ENCODE measurements at places on chromosomes 11 and 22.

DNA sequence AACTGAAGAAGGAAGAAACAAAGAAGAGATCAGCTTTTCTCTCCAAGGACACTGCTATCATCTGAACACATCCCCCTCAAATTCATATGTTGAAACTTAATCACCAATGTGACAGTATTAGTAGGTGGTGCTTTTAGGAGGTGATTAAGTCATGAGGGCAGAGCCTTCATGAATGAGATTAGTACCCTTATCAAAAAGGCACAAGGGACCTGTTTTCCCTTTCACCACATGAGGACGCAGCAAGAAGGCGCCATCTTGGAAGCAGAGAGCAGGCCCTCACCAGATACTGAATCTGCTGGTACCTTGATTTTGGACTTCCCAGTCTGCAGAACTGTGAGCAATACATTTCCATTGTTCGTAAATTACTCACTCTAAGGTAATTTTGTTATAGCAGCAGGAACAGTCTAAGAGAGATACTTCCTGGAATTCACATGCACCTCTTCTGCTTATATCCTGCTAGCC lies 20.9 kb upstream of the CREB3L1 start:
- DNase-seq, result no peak

DNA sequence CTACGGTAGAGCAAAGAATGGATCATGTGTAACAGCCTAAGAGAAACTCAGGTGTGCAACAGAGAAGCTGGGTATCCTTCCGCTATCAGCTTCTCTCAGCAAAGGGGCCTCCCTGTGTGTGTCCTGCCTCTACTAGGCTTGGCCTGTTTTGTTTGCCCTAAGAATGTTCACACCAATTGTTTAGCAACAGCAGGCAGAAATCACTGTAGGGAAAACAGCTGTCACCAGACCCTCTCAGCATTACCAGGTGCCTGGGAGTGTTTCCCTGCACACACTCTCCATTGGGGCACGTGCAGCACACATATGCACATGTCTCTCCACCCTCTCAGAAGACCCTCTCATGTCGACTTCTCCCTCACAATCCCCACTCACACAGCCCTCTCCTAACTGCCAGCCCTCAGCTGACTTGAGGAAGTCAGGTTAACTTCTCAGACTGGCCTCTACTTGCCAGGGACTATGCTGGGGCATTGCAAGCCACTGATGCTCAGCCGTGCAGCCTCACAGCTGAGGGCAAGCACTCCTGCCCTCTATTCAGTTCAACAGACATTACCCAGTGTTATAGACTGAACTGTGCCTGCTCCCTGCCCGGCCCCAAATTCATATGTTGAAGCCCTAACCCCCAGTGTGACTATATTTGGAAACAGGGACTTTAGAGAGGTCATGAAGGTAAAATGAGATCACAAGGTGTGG lies 97.6 kb downstream of the TRIM29 start:
- DNase-seq, result no peak

GRCh38 chr22:35258191-35258988 lies 1.1 kb downstream of the HMGXB4 start:
- DNase-seq, result peak; percentile 3

GRCh38 chr11:116638463-116638862 lies 134.3 kb downstream of the BUD13 start:
- no peak for DNase-seq

DNA sequence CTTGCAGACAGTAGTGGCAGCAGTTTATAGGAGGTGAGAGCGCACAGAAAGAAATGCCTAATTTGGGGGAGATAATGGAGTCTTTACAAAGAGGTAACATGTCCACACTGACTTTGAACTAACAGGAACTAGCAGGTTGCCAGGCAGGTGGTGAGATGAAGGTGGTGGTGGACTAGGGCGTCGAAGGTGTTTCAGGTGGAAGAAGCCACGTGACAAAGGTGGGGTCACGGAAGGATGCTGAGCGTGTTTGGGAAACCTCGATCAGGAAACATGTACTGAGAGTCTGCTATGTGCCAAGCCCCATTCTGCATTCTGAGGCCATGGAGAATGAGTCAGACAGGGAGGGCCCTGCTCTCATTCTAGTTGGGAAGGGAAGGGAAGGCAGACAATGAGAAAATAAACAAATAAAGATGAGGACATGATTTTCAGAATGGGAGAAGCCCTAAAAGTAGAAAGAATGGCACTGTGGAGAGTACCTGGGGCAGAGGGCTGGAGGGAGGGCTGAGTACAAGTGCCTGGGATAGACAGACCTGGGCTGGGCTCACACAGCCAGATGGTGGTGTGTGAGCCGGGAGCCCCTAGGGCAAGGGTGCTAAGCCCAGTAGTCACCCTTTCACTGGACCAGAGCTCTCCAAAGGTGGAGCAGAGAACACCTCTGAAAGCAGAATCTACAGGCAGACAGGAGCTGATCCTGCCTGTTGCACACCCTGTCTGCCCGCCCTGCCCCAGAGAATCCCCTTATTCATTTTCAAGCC lies 16.2 kb upstream of the NNMT start:
- no peak for DNase-seq

GRCh38 chr11:68661014-68661413 lies 23.3 kb upstream of the GAL start:
- DNase-seq, result no peak

DNA sequence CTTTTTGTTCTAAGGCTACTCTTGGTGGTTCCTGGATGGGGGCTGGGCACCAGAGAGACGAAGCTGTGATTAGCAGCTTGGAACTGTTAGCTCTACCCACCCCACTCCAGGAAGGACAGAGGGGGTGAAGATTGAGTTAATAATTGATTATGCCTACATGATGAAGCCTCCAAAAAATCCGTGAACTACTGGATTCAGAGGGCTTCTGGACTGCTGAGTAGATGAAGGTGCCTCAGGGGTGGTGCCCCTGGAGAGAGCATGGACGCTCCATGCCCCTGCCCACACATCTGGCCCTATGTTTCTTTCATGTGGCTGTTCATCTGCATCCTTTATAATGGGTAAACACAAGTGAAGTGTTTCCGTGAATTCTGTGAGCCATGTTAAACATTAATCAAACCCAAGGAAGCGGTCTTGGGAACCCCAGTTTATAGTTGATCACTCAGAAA lies 47.3 kb upstream of the CYP2D6 start:
- no peak for DNase-seq

GRCh38 chr22:43501878-43502277 lies 90.1 kb downstream of the MPPED1 start:
- no peak for DNase-seq

DNA sequence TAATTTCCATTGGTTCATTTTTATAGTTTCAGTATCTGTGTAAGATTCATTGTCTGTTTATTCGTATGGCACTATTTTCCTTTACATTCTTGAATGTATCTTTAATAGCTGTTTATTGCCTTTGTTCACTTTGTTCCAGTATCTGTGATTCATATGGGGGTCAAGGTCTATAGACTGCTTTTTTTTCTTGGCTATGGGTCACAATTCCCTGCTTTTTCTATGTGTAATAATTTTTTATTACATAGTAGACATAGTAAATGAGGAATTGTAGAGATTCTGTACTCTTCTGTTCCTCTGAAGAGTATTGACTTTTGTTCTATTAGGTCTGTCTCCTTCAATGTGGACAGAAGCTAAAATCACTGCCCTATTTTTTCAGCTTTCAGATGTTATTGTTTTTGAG lies 10.5 kb downstream of the ACRV1 start:
- DNase-seq, result peak; percentile 36

DNA sequence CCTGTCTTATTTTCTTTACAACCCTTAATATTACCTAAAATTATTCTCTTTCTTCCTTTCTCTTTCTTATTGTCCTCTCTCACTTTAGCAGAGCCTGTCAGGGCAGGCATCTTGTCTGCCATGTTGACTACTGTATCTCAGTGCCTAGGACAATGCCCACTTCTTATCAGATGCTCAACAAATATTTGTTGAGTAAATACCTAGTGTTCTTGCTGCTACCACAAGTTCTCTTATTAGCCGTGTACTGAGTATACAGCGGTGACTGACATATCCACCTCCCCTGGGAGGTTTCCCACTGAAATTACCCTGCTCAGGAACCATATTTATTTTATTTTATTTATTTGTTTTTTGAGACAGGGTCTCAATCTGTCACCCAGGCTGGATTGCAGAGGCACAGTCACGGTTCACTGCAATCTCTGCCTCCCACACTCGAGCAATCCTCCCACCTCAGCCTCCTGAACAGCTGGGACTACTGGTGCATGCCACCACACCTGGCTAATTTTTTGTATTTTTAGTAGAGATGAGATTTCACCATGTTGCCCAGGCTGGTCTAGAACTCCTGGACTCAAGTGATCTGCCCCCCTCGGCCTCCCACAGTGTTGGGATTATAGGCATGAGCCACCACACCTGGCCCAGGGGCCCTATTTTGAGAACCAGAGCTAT lies 6.7 kb downstream of the HPX start:
- DNase-seq, result no peak

DNA sequence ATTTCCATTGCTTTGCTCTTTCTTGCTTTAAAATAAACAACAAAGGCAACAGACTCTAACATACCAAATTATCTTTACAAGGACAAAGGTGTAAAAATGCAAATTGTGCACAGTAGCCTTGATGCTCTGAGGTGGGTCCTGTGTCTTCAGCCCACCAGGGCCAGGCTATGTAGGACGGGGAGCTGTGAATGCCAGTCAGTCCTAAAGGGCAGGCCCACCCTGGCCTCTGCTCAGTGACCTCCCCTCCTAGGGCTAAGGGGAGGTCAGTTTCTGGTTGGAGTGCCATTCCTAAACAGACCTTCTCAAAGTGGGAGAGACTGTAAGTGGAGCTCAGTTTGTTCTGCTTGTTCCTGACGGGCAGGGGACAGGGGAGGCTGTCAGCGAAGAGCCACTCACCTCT lies 78.0 kb upstream of the SUSD2 start:
- no peak for DNase-seq

DNA sequence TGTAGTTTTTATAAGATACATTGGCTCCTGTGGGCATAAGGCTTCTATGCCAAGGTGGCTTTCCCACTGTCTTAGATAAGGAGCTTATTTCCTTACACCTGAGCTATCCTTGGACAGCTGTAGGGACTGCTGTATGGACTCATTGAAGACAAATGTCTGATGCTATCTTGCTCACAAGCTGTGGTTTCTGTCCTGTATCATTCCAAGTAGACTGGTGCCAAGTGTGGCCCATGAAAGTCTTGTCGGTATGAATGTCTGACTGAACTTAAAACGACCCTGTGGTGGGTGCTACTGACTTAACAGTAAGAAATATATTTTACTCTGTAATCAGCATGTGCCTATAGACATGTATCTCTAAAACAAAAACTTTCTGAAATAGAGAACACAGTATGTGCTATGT lies 45.0 kb downstream of the LARGE2 start:
- DNase-seq, result no peak

DNA sequence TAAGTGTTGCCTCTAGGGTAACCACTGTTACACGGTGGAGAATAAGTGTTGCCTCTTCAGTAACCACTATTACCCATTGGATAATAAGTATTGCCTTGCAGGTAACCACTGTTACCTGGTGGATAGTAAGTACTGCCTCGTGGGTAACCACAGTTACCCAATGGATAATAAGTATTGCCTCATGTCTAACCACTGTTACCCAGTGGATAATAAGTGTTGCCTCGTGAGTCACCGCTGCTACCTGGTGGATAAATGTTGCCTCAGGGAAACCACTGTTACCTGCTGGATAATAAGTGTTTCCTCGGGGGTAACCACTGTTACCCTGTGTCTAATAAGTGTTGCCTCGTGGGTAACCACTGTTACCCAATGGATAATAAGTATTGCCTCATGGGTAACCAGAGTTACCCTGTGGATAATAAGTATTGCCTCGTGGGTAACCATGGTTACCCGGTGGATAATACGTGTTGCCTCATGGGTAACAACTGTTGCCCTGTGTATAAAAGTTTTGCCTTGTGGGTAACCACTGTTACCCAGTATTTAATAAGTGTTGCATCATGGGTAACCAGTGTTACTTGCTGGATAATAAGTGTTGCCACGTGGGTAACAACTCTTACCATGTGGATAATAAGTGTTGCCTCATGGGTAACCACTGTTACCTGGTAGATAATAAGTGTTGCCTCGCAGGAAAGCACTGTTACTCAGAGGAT lies 12.3 kb upstream of the NXPE4 start:
- DNase-seq, result no peak

DNA sequence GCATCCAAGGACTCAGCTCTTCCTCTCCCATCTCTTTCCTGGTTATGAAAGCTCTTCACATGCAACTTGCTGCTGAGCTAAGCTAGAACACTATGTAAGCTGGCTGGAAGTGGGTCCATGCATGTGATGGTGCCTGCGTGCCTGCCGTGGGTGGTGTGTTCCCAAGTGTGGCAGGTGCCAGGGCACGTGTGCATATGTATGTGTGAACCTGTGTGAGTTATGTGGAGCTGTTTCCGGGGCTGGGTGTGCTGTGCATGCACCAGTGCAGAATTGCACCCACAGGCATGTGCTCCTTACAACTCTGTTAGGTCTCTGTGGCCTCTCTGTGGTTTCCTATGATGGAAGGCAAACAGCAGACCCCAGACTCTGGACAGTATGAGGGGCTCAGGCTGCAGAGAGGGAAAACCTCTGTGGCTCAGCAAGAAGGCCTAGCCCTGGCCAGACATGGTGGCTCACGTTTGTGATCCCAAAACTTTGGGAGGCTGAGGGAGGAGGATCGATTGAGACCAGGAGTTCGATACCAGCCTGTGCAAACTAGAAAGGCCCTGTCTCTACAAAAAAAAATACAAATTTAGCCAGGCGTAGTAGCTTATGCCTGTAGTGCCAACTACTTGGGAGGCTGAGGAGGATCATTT lies 4.1 kb upstream of the P2RY6 start:
- no peak for DNase-seq

DNA sequence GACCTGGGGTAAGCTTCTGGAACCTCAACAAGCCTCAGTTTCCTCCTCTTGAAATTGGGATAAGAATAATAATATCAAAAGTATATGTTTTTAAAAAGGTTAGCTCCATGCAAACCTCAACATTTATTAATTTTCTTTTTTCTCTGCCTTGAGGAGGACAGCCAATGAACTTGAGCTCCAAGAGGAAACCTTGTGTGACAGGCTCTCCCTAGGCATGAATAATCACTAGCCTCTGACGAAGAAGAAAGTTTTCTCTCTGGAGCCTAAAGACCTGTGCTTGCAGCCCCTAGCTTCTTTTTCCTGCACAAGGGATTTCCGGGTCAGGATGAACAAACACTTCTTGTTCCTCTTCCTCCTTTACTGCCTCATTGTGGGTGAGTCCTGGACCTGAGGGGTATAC lies at the start of gene PATE3:
TSS of gene PATE3 (plus strand) at position 301 of the 400 bp plus-strand sequence. CDS start at position 326, 25 bp downstream.
- no peak for DNase-seq

DNA sequence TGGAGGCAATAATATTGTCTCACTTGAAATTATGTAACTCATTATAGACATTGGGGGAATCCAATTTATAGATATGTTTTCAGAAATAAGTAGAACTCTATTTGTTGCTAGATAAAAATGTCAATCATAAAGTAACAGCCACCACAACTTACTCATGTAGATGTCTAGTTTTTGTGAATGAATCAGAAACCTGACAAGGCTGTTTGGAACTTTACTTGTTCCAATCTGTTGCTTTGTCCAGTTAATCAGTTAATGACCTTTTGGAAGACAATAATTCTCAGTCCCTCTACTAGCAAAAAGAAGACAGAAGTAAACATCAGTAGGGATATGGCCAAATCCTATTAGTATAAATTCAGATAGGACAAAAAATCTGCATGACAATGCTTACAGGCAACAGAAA lies 1143.3 kb downstream of the LRRC4C start:
- no peak for DNase-seq

Data from LoVo (cell line).